ENCODE measurements at places on chromosomes 5 and 9. TPM values are rescaled to one million over a fixed set of nuclear protein-coding genes. Genes with fewer than 3 reads are reported as not detected.

The PCDHB3 gene
- not detected for total RNA-seq

The NOL6 gene
- total RNA-seq, result 43.1 TPM

- no peak for DNase-seq
Observed at GRCh38 chr5:139761501-139761900, 34.1 kb upstream of the PSD2 start.

The MEGF10 gene
- total RNA-seq, result not detected

- no peak for DNase-seq
Observed at GRCh38 chr9:12737871-12738270, 36.9 kb upstream of the LURAP1L start.

DNA sequence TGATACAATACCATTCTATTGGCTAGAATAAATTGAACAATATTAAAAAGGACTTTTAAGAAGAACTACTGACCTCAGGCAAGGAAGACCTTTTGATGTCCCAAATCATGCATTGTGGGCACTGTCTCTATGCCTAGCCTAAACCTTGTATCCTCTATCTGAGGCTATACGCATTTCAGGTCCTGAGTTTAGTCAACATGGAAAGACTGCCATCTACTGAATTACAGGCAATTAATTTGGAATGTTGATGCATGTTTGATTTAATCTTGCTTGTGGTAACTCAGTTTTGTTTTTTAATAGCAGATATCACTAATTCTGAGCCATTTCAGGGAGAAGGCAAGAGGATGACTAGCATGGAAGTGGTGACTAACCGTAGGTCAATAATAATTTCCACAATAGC lies 585.3 kb upstream of the CCNG1 start:
- DNase-seq, result no peak

DNA sequence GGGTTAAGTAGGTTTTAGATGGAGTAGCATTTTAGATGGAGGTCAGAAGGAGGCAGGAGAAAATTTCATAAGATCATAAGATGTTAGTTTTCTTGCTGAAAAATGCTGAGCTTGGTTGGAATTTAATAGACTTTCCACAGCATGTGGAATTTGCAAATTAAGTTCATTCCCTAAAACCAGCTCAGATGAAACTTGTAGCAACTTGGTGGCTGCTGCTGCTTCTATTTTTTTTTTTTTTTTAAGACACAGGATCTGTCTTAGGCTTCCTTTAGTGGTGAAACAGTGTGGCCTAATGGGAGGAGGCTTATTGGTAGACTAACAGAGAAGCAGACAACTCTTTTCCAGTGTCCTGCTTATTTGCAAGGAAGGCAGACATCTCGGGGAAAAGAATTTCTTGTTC lies 154.5 kb downstream of the AOPEP start:
- no peak for DNase-seq

DNA sequence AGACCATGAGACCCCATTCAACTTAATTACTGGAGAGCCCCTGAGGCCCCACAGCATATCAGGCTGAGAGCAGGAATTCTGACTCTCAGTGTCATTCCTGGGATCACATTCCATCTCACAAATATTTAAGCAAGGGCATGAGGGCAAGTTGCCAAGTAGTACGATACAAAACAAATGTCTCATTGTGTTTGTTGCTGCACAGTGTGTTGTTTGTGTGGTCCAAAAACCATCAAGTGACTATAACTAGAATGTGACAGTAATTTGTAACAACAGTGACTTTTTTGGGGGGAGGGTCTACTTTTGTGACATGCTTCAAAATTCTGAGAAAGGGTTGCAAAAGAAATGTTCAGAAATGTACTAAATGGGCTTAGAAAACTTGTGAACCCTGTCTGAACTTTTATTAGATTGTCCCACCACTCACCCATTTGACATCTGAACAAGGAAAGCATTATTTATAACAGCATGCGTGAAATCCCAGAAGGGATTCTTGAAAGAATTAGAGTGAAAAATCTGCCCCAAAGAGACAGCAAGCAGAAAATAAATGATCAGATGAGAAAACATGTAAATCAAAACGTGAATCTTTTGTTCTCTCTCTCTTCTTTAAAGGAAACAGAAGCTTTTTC lies 347.0 kb downstream of the NTRK2 start:
- DNase-seq, result no peak

DNA sequence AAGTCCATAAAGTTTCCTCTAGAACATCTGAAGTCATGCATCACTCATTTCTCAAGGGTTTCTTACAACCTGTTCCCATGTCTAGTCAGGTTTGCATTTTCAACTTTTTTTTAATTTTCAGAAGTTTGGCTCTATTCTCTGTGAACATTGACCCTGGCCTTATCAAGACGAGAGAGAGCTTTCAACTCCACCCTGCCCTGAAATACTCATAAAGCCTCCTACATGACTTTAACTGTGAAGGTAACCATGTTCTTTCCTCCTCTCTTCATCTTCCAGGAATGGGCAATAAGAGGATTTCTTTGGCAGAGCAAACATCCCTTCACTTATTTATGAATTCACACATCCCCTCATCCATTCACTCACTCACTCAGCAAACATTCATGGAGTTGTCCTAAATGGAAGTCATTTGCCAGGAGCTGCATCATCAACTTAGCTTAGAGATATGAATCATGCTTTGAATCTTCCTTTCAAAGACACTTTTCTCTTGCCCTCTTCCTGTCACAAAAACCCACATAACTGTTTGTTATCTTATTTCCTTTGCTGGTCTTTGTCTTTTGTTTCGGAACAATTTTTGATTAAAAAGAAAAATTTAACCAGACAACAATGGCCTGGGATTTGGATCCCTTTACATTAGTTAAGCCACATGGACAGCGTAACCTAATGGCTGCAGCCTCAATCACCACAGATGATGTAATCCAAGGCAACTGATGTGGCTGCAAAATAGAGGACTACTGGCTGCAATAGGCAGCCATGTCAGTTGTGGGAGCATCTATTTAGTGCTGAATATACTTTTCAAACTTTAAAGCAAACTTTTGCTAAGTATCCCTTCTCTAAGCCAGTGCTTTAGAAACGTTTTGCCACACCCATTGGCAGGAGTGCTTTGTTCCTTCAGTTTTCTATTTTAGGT lies 43.0 kb upstream of the GNAQ start:
- peak; percentile 58 for DNase-seq

- no peak for DNase-seq
Observed at GRCh38 chr5:149404746-149405549, 25.9 kb upstream of the IL17B start.

The PCDHAC2 gene
- total RNA-seq, result not detected

GRCh38 chr5:176784218-176785165 lies 25.9 kb upstream of the UNC5A start:
- no peak for DNase-seq

The PCA3 gene
- not detected for total RNA-seq

GRCh38 chr5:117559005-117559844 lies 984.6 kb upstream of the SEMA6A start:
- DNase-seq, result no peak

- DNase-seq, result no peak
Observed at GRCh38 chr5:150587856-150588595, 52.4 kb upstream of the SYNPO start.

DNA sequence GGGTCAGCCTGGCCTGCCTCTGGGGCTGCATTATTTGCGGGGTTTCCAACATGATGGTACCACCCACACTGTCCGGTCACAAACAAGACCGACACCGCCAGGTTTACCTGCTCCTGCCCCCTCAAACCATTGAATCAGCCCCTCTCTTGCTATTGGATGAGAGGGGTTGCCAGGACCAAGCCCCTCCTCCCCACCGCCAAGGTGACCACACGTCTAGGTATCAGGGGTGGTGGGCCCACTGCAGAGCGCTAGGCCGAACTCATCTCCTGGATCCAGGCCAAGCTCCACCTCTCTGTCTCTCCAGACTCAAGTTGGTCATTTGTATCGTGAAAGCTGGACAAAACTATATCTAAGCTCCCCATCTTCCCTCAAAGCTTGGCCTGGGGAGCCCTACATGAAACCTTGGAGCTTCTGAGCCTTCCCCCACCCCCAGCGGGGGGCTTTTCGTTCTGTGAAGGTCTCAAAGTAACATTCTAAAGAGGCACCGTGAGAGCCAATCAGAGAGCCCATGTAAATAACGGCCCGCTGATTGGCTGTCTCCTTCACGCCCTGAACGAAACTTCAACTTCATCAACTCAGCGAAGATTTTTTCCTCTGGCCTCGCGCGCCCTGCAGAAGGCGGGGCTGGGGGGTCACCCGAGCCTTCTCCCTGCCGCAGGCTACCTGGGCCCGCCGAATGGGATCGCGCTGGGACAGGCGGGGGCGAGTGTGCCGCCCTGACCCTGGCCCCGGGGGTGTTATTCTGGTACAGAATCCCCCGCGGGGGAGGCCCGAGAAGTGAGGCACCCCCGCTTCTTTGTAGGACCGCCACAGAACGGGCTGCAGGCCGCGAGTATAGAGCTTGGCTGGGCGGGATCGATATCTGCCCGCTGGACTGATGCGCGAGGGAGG lies 49.6 kb upstream of the PSD2 start:
- no peak for DNase-seq

DNA sequence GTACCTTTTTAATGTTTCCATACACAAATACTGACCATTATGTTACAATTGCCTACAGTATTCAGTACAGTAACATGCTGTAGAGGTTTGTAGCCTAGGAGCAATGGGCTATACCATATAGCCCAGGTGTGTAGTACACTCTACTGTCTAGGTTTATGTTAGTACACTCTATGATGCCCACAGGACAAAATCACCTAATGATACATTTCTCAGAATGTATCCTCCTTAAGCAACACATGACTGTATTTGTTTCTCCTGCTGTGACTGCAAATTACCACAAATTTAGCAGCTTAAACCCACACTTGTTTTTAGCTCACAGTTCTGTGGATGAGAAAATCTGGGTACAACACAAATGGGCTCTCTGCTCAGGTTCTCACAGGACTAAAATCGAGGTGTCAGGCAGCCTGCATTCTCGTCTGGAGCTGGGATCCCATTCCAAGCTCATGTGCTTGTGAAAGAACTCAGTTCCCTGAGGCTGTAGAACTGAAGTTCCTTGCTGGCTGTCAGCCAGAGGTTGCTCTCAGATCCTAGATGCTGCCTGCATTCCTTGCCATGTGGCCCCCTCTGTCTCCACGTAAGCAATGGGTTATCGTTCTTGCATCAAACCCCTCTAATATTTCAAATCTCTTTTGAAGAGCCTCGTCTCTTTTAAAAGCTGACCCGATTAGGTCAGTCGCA lies 38.6 kb upstream of the PIK3R1 start:
- no peak for DNase-seq

The ANGPTL2 gene
- total RNA-seq, result not detected

DNA sequence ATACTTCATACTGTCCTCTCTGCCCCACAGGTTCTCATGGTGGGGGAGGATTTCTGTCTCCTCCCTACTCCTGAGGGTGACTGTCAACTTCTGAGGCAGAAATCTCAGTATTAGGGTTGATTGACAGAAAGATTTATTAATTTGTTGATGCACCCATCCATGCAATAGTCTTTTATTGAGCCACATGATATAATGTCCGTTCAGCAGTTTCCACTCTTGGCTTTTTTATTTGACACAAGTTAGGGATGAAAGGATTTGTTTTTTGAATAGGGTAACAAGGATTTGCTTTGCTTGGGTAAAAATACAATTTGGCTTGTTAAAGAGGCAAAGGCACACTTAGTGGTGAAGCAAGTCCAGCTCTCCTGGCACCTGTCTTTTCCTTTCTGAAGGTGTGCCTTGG lies 125.0 kb downstream of the ADAMTSL1 start:
- DNase-seq, result no peak

The PCDHGA8 gene
- total RNA-seq, result not detected

- DNase-seq, result no peak
Observed at GRCh38 chr5:178324481-178325310, 92.1 kb upstream of the PHYKPL start.
